ENCODE measurements at places on chromosomes 7 and 10.

DNA sequence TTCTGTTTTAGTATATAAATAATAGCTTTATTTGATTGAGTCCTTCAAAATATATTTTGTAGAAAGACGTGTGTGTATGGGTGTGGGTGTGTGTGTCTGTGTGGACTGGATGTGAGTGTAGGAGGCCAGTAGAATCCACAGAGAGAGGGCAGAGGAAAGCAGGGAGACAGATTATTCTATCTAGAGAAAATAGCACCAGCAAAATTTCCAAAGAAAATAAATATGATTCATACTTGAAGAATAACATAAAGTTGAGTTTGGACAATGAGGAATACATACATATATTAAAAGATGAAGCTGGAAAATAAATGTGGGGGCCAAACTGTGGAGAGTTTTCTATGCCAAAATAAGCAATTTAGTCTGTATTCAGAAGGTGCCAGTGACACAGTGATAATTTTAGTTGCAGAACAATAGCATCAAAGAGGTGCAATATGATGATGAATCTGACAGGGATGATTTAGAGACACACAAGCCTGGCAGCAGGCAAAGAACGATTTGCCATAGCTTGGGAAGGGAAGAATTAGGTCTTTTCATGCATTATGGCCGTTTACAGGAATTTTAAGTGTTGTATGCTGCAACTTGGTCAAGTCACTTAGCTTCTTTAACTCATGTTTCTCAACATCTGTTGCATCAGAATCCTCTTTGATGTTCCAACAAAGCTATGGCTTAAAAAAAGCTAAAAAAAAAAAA is 121.3 kb downstream of the SEMA3A start:
- no peak for ATAC-seq

GRCh38 chr7:46215987-46216567 is 295.0 kb upstream of the IGFBP3 start:
- no peak for ATAC-seq

GRCh38 chr7:105906695-105907094 is 30.3 kb upstream of the ATXN7L1 start:
- ATAC-seq = peak; percentile 59

- ATAC-seq = peak; percentile 98
Observed at GRCh38 chr10:5412277-5412941, at the start of gene NET1. TSS of gene NET1 (plus strand) at chr10:5412557. CDS start at chr10:5412693, 136 bp downstream.

DNA sequence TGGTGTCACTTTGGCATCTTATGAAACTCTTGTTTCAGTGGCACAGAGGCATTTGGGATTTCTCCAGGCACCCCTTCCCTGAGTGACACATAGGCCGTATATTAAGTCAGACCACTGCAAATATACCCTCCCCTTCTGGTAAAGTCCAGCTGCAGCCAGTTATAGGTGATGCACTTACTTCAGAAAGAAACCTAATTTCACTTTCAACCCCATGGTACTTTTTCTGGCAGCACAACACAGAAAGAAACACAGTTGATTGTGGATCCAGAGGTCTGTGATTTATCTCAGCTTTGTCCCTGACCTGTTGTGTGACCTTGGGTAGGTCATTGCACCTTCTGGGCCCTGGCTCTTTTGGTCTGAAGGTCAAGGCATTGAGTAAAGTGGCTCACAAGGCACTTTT is 173.2 kb downstream of the BUB3 start:
- no peak for ATAC-seq

DNA sequence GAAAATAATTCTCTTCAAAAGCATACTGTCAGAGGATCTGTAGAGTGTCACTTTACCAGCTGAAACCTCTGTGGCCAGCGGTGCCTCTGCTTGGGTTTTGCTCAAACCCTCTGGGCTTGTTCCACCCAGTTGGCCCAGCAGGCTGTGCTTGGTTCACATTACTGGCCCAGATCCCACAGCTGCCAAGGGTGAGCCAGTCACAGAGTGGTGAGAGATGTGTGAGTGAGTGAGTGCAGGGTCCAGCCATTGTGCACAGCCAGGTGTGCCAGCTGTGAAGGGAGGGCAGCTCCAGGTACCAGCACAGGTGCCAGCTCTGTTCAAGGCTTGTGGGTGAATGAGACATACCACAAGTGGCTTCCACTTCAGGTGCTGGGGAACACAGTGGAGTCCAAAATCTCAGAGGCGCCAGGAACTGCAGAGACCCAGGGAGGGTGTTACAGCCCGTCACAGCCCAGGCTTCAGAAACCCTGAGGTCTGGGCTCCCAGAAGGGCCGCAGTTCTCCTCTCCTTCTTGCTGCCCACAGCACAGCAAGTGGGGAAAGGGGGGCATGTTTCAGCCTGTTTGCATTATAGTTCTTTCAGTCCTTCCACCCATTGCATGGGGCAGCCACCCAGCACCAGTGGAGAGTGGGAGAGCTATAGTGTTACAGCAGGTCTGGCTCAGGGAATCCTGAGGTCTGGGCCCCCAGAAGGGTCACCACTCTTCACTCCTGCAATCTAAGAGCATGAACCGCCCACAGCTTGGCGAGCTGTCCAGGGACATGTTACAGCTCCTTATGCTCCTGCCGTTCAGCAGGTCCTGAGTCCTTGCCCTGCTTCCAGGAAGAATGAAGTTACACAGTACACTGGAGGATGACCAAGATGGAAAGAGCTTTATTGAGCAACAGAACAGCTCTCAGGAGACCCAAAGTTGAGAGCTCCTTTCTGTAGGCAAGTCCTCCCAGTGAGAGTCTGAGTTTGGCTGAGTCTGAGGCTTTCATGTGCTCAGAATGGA is 931.7 kb upstream of the SORCS1 start:
- ATAC-seq = no peak

GRCh38 chr10:235915-236314 is 100.7 kb downstream of the ZMYND11 start:
- no peak for ATAC-seq

DNA sequence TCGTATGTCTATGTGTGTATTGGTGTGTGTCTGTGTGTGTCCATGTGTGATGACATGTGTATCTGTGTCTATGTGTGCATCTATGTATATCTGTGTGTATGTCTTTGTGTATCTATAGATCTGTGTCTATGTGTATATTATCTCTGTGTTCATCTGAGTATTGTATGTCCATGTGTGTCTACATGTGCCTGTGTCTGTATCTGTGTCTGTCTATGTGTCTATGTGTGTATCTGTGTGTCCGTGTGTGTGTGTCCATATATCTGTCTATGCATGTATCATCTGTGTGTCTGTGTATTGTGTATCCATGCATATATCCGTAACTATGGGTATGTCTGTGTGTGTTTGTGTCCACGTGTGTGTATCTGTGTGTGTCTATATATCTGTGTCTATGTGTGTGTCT is 2.7 kb upstream of the FAM20C start:
- ATAC-seq = no peak

- ATAC-seq = no peak
Observed at GRCh38 chr10:34179280-34179679, 635.8 kb downstream of the PARD3 start.

DNA sequence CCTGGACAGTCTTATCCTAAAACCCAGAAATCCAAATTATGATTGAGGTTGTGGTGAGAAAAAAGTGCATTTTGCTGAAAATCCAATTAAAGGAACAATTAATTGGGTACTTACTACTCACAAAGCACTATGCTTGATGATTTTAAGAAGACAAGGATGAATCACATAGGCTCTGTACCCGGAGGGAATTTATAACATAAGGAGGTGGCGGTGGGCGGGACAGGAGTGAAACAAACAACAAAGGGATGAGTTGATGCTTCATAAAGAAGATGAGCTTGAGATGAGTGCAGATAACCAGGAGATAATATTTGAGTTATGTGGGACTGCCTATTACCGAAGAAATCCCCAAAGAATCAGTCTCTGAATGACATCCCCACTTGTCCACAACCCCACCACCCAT is 171.1 kb upstream of the FZD8 start:
- no peak for ATAC-seq

- ATAC-seq = no peak
Observed at GRCh38 chr7:77759294-77759889, 38.8 kb downstream of the TMEM60 start.
